ENCODE measurements at places on chromosomes 7 and 10.

- DNase-seq: no peak
These were observed 109.2 kb downstream of the OSBPL3 start for GRCh38 chr7:24870766-24871165.

DNA sequence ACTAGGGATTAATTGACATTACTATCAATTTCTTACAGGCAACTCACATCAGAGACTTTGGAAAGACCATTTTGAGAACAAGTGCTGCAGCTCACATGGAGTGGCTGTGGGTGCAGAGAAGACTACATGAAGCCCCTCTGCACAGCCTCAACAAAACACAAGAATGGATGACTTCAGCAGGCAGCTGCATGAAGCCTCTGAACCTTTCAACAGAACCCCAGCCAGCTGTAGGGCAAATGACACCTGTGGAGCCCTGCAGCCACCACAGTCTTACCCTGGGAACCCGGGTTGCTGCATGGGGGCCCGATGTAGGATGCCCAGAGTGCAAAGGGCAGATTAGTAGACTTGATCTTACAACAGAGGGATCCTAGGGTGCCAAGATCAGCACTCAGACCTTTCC, 62.0 kb upstream of the CAMK2B start:
- DNase-seq: no peak

DNA sequence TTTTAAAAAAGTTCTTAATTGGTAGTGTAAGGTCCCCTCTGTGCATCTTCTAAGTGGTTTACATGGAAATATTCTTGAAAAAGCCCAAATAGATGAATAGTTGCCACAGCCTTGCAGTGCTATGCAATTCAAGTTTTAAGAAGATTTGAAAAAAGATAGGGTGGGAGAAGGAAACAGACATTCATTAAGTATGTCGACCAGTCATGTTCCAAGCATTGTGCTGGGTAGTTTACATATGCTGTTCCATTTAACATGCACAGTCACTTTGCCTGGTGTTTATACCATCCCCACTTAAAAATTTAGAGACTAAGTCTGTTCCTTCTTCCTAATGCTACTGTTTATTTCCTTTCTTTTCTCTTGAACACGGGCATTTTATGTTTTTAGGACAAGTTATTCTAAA, 28.1 kb upstream of the NAMPT start:
- no peak for DNase-seq

DNA sequence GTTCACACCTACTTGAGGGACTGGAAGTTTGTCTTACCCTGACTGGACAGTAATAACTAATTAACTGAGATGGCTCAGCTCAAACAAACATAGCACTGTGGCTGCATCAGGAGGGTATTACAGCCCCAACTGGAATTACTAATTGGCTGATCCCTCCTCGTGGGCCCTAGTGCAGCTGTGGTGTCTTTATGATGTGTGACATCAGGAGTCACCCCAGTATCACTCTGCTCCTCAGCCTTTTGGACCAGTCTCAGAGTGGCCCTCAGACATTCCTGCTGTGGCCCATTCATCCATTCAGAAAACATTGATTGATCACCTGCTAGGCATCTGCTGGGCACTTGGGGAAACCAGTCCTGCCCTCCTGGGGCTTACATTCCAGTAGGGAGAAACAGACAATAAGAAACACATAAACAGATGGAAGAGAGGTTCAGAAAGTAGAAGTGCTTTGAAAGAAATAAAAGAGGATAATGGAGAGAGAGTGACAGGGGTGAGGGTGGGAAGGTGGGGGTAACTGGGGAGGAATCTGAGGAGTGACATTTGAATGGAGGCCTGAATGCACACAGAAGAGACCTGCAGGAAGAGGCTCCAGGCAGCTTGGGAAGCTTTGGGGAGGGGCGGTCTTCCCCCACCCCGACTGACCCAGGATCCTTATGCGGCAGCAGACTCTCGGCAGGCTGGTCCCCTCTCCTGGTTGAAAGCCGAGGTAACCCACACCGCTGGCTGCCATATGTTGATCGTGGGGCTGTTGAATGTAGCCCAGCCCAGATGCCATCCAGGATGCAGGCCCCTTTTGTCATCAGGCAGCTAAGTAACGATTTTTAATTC, 113.1 kb downstream of the C10orf105 start:
- no peak for DNase-seq

Measured in CD4-positive, alpha-beta memory T cell (primary cell).